ENCODE measurements at places on chromosomes 12 and 14. TPM values are rescaled to one million over a fixed set of nuclear protein-coding genes. Genes with fewer than 3 reads are reported as not detected.

- H3K27me3 ChIP-seq: no peaks in the 10 kb centered on the region
- no peak overlapping the region for H3K4me3 ChIP-seq
- H3K4me1 ChIP-seq: peaks cover 9% of the 10 kb centered on the region
- H3K36me3 ChIP-seq: peaks cover 30% of the 10 kb centered on the region
- DNase-seq: no peak
- H3K27ac ChIP-seq: no peak overlapping the region
Measured at GRCh38 chr12:108793756-108794441, 62.6 kb upstream of the CORO1C start.

DNA sequence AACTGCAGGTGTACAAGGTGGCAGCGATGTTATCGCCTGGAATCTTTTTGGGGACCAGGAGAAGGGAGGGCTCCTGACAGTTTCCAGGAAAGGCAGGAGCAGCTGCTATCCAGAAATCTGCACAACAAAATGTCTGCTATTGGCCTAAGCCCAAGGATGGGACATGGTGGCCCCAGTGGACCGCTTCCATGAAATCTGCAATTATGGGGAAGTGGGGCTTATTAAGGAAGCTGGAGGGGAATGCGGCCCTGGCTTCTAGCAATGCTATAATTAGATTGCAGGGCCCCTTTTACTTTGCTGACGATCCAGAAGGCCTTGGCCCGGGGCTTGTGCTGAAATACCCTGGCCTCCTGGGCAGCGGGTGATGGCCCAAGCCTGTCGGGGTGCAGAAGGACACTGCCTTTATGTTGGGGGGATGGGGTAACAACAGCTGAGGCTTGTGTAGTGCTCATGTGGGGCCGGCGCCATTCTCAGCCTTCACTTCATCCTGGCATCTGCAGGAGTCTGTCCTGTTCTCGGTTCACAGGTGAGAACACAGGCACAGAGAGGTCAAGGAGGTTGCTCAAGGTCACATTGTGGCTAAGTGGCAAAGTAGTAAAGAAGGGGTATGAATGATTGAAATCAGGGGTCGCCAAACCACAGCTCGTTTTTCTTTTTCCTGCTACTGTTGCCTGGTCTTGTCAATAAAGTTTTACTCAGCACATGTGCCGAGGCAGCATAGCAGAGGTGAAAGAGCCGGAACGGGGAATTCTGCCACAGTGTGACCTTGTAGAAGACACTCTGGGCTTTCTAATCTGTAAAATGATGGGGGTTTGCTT, 153.5 kb downstream of the RBM19 start:
- peaks cover 4% of the 10 kb centered on the region for H3K36me3 ChIP-seq
- no peak overlapping the region for H3K27ac ChIP-seq
- peaks cover 7% of the 10 kb centered on the region for H3K4me1 ChIP-seq
- H3K4me3 ChIP-seq: no peak overlapping the region
- no peaks in the 10 kb centered on the region for H3K27me3 ChIP-seq

DNA sequence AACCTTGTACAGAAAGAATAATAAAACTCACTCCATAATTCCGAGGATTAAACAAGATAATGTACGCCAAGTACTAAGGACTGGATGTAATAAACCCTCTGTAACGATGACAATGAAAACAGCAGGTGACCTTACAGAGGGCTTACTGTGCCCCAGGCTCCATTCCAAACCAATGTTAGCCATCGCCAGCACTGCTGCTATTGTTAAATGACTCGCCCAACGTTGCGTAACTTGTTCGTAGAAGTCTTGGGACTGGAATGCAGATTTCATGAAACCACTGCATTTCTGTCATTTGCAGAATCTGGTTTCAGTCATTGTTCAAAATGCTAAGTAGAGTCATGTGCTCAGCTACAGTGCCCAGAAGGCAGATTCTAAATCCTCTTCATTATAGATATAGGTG, 728 bp upstream of the STON2 start:
- peaks cover 20% of the 10 kb centered on the region for H3K4me1 ChIP-seq
- H3K4me3 ChIP-seq: no peak overlapping the region
- no peaks in the 10 kb centered on the region for H3K27me3 ChIP-seq
- DNase-seq: no peak
- peak overlapping the region; percentile 30 for H3K27ac ChIP-seq

DNA sequence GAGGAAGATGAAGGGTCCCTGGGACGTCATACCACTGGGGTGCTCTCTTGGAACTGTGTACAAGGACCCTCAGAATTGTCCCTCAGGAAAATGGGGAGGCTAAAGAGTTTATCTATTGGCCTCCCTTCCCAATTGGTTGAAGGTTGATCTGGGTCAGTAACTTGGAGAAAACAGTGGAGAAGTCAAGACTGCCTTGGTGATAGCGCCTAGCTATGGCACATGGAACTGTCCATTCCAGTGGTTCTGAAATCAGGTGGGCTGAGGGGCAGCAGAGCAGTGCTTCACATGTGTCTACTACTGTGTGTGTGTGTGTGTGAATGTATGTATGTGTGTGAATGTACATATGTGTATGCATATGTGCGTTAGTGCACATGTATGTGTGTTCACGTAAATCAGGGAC, 316.1 kb downstream of the AACS start:
- H3K27ac ChIP-seq: no peak overlapping the region
- DNase-seq: no peak
- peaks cover 23% of the 10 kb centered on the region for H3K36me3 ChIP-seq
- 0 out of 2 replicates have a peak, but pooled peaks cover under 1% of the 10 kb centered on the region for H3K4me1 ChIP-seq

DNA sequence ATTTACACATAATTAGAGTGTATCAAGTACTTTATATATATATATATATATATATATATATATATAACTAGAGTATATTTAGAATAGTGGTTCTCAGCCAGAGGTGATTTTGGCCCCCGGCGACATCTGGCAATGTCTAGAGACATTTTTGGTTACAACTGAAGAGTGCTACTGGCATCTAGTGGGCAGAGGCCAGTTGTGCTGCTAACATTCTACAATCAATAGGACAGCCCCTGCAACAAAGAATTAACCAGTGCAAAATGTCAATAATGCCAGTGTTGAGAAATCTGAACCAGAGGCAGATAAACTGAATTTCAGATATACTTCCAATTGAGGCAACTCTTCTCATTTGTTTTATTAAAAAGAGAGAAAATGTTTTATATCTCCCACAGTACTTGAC, 8.9 kb downstream of the GTF2A1 start:
- H3K4me1 ChIP-seq: peaks cover 27% of the 10 kb centered on the region
- H3K36me3 ChIP-seq: peaks cover 79% of the 10 kb centered on the region
- H3K4me3 ChIP-seq: no peak overlapping the region
- DNase-seq: no peak
- no peak overlapping the region for H3K27ac ChIP-seq

DNA sequence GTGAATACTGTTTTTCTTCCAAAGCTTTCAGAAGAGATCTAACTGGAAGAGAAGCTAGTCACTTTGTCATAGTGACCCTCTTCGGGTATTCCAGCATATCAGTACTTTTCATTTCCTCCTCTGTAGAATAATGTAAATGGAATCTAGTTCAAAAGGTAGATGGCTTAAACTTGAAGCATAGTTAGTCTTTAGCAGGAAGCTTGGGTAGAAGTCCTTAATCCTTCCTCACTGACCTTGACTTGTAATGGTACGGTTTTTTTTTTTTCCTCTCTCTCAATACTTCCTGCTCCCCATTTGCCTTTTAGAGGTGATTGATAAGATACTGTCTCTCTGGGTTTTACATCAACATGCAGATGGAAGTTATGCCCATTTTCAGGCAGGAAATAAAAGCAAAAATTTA, 1.7 kb downstream of the FBXO34 start:
- no peak for DNase-seq
- H3K27me3 ChIP-seq: no peaks in the 10 kb centered on the region
- H3K4me1 ChIP-seq: peaks cover 32% of the 10 kb centered on the region
- H3K27ac ChIP-seq: no peak overlapping the region

DNA sequence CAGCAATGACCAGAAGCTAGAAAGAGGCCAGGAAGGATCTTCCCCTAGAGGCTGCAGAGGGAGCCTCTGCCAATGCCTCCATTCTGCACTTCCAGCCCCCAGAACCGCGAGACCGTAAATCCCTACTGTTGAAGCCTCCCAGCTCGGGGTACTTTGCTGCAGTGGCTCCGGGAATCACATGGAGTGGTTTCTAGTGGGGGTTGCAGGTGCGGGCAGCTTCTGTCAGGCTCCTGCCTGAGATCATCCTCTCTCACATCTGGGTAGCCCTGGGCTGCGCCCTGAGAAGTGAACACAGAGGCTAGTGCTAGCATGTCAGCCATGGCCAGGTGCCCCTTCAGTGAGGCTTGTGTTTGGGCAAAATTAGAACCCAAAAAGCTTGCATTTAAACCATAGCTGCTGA, 67.3 kb downstream of the TSPAN9 start:
- no peak overlapping the region for H3K4me3 ChIP-seq
- no peak for DNase-seq
- H3K27me3 ChIP-seq: no peaks in the 10 kb centered on the region
- peaks cover 28% of the 10 kb centered on the region for H3K4me1 ChIP-seq
- no peak overlapping the region for H3K27ac ChIP-seq
- no peaks in the 10 kb centered on the region for H3K36me3 ChIP-seq

DNA sequence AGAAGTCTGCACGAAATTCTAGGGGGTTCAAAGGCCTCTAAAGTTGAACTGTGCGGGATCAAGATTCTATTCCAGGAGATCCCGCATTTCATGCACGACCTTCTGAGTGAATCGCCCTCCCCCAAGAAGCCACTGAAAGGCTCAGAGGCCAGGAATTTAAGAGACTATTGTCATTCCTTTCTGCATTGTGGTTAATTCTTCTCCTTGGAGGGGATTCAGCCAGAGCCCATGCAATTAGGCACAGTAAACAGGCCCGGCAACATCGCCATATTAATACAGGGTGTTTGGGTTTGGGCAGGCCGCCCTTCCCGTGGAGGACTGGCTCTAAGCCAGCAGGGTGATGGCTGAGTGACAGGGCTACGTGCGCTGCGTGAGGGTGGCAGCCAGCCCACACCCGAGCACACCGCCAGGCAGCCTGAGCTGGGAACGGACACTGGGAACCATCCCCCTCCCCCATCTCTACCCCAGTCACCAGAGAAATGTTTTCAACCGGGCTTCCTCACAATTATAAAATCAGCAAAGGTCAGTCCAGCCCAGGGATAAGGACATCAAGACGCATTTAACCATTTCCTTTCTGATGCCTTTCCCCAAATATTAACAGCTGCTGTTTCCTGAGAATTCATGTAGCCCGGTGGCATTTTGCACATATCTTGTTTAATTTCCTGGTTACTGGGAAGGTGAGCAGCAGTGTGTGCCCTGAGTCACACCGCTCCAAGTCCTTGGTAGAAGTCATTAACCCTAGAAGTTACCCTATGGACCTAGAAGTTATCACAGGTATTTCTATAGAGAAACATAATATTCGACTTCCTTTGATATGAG, 12.5 kb downstream of the EGLN3 start:
- H3K4me1 ChIP-seq: peaks cover 82% of the 10 kb centered on the region
- peaks cover 3% of the 10 kb centered on the region for H3K36me3 ChIP-seq
- H3K4me3 ChIP-seq: peak overlapping the region; percentile 52
- peak; percentile 47 for DNase-seq
- H3K27me3 ChIP-seq: no peaks in the 10 kb centered on the region

GRCh38 chr12:57158665-57159064, 11.2 kb upstream of the LRP1-AS start:
- H3K27ac ChIP-seq: no peak overlapping the region
- no peak for DNase-seq
- H3K36me3 ChIP-seq: peaks cover 71% of the 10 kb centered on the region
- no peak overlapping the region for H3K4me3 ChIP-seq
- H3K4me1 ChIP-seq: no peaks in the 10 kb centered on the region
- H3K27me3 ChIP-seq: no peaks in the 10 kb centered on the region

DNA sequence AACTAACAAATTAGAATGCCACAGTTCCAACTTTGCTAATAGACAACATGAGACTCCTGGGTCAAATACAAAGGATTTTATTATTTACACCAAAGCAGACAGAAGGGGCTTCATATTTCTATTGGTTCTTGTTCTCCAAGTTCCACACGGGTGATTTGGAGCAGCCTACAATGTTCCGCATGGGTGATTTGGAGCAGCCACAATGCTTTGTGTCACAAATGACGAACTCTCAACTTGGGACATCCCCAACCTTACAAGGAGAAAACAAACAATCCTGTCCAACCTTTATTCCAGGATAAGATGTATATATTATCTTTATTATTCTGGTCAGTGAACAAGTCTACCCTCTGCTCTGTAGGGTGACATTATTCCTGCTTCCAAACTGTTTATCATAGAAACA, 694.3 kb upstream of the MGAT4C start:
- H3K4me3 ChIP-seq: no peak overlapping the region
- H3K4me1 ChIP-seq: peaks cover 56% of the 10 kb centered on the region
- H3K36me3 ChIP-seq: no peaks in the 10 kb centered on the region
- DNase-seq: no peak
- no peak overlapping the region for H3K27ac ChIP-seq
- no peaks in the 10 kb centered on the region for H3K27me3 ChIP-seq

- no peak overlapping the region for H3K27ac ChIP-seq
- no peaks in the 10 kb centered on the region for H3K4me1 ChIP-seq
- peaks cover 14% of the 10 kb centered on the region for H3K36me3 ChIP-seq
- H3K27me3 ChIP-seq: no peaks in the 10 kb centered on the region
- H3K4me3 ChIP-seq: no peak overlapping the region
Measured at GRCh38 chr12:27751386-27752047, 28.5 kb upstream of the KLHL42 start.

Gene TAMALIN
- 7.1 TPM for total RNA-seq

Gene IL22
- not detected for total RNA-seq

Gene NTF3
- 1.5 TPM for total RNA-seq

DNA sequence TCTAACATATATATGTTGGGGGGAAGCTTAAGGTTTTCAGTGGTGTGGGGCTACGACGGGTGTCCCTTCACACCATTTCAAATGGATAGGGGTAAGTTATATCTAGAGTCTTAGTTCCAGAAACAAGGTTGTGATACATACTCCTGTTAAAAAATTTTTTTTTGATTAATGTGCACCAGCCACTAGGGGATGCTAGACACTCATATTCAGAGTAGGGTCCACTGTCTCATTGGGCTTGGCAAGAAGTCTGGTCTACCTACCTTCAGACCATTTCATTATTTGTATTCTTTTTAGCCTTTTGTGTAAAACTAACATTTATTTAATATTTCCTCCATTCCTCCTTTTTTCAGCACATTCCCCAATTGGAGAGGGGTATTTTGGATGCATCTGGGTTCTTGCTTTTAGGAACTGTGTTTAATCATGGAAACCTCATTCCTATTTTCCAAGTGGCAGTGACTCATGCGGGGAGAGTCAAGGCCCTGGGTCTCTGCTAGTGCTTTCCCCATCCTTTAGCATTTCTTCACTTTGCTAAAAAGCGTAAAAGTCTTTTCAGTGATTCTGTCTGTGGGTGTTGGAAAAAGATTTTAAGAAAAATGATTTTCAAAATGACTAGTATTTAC, 33.4 kb downstream of the ANO4 start:
- H3K36me3 ChIP-seq: no peaks in the 10 kb centered on the region
- no peak for DNase-seq
- H3K4me3 ChIP-seq: no peak overlapping the region

GRCh38 chr14:83827383-83827782, 1702.6 kb upstream of the FLRT2 start:
- H3K27me3 ChIP-seq: no peaks in the 10 kb centered on the region
- no peak overlapping the region for H3K27ac ChIP-seq
- no peaks in the 10 kb centered on the region for H3K36me3 ChIP-seq
- no peak overlapping the region for H3K4me3 ChIP-seq

Data from WTC11 (cell line).